ENCODE measurements at places on chromosomes 12 and 14. TPM values are rescaled to one million over a fixed set of nuclear protein-coding genes. Genes with fewer than 3 reads are reported as not detected.
A peak's percentile ranks its signal among the peaks of the same experiment; 100 is the strongest.

DNA sequence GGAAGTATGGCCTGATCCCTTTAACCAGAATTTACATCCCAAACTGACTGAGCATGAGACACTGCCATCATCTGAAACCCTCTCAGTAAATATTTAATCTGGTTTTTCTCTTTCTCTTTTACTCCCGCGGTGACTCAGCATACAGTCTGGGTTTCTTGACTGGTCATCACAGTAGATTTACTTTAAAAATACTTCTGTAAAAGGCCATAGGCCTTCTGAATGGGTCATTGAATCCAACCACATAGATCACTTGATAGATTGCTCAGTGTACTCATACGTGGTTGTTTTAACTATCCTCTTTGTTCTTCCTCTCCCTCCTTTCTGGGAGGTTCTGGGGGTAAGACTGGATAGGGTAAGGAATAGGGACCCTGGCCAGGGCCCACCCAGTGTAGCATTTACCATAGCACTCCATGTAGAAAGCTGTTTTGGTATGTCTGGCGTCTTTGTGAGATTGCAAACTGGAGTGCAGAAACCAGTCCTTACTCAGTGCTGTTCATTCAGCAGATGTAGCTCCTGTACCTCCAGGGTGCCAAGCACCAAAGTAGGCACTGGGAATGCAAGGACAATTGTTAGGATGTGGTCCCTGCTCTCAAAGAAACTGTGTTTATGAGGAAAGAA, 165.7 kb downstream of the SRGAP1 start:
- no peak for DNase-seq

DNA sequence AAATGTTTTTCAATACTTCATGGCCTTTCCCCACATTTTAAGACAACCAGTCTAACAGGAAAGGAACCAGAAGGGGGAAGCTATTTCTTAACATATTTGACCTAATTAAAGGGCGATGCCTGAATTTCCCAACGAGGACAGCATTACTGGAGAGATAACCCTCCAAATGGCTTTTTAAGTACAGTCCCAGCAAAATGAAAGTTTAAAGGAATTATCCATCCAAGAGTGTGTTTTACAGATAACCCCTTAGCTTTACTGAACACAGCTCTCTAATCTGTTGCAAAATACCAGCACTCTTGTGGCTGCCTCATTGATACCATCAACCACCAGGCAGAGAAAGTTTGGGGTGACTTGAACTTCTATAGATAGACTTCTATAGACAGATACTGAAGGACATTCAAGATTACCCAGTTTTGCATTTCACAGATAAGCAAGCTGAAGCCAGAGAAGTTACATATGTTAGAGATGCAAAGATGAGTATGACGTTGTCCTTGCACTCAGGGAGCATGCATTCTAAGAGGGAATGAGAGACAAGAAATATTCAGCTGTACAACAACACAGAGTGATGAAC, 41.3 kb upstream of the DUSP6 start:
- DNase-seq = no peak

- DNase-seq = peak; percentile 87
These were observed 8.7 kb upstream of the TESPA1 start for GRCh38 chr12:54993181-54993835.

GRCh38 chr12:26124446-26125399, at the start of gene BHLHE41:
BHLHE41 (minus strand) TSS chr12:26125037; CDS start chr12:26124779, 258 bp downstream.
- DNase-seq = no peak

GRCh38 chr14:56482310-56482911, 97.2 kb upstream of the TMEM260 start:
- peak; percentile 62 for DNase-seq

DNA sequence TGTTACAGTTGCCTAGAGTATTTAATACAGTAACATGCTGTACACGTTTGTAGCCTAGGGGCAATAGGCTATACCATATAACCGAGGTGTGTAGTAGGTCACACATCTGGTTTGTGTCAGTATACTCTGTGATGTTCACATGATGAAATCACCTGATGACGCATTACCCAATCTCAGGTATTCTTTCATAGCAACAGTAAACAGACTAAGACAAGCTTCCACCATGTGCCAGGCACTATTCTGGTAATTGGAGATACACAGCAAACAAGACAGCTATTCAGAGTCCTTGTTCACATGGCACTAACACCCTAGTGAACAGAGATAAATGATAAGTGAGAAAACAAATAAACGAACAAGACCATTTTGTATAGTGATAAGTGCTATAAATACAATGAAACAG, 3.8 kb upstream of the PDE3A start:
- DNase-seq = no peak

DNA sequence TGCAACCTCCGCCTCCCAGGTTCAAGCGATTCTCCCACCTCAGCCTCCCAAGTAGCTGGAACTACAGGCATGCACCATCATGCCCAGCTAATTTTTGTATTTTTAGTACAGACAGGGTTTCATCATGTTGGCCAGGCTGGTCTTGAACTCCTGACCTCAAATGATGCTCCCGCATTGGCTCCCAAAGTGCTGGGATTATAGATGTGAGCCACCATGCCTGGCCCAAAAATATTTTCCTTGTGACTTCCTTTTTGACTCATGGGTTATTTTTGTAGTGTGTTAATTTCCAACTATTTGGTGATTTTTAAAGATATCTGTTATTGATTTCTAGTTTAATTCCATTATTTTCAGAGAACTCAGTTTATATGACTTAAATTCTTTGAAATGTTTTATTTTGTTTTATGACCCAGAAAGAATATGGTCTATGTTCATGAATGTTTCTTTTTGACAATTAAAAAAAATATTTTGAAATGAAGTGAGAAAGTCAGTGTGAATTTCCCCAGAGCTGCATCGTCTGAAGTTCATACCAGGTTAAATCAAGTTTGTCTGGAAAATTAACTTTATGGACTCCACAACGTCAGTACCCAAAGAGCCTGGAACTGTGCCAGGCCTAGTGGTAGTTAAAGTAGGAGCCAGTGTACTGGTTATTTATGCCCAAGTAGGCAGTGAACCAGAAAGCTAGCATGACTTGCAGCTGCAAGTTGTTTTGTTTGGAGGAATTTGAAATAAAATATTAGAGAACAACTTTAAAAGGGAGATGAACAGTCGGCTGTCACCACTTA, 2.8 kb upstream of the CDKL1 start:
- no peak for DNase-seq

Gene HPD
- total RNA-seq = not detected

DNA sequence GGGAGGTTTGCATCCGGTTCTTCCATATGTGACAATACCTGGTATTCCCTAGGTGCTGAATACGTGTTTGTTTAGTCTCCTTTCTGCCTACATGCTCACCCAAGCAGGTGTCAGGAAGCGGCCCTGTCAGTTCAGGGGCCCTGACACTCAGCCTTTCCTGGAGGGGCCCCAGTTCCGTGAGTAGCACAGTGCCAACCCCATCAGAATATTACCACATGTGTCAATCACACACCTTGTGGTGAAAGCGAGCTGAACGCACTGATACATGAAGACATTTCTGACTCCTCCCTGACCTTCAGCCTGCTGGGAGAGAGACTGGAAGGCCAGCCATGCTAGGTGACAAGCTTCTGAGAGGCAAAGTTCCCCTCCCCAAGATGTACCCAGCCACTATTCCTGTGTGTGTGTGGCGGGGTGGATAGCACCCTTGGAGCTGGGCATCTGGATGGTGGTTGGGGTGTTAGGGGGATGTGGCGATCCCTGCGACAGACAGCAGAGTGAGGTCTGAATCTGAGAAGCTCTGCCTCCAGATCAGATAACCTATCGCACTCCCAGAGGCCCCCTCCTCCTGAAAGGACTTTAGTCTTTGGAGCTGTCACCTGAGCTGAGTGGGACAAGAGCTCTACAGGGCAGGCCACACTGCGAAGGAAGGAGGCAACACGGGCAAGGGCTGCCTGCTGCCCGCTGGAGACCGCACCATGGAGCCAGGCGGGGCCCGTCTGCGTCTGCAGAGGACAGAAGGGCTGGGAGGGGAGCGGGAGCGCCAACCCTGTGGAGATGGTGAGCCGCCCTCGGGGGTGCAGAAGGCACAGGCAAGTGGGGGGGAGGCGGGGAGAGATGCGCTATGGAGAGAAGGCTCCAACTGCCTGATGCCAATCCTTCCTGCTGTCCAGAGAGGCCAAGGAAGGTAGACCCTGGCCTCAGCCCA, at the start of gene SOAT2:
Gene SOAT2 (plus strand): TSS at position 604 of the 925 bp plus-strand sequence. CDS start 92 bp downstream, at position 696.
- DNase-seq = peak; percentile 73

Gene C14orf180
- total RNA-seq = not detected

DNA sequence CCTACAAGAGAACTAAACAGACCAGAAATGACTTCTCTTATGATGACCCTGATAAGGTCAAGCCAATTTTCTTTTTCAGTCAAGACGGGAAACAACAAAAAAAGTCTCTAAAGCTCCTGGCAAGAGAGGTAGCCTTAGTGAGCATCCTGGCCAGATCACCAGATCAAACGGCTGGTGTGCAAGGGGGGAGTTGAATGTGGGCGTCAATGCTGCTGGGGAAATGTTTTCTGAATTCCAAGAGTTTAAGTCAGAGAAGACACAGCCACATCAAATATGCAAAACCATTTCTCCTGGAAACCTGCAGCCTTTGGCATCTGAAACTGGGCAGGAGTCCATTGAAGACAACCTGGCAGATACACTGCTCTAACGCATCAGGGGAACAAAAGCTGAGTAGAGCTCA, 16.0 kb upstream of the SELPLG start:
- DNase-seq = no peak

Gene SERPINA9
- not detected for total RNA-seq

DNA sequence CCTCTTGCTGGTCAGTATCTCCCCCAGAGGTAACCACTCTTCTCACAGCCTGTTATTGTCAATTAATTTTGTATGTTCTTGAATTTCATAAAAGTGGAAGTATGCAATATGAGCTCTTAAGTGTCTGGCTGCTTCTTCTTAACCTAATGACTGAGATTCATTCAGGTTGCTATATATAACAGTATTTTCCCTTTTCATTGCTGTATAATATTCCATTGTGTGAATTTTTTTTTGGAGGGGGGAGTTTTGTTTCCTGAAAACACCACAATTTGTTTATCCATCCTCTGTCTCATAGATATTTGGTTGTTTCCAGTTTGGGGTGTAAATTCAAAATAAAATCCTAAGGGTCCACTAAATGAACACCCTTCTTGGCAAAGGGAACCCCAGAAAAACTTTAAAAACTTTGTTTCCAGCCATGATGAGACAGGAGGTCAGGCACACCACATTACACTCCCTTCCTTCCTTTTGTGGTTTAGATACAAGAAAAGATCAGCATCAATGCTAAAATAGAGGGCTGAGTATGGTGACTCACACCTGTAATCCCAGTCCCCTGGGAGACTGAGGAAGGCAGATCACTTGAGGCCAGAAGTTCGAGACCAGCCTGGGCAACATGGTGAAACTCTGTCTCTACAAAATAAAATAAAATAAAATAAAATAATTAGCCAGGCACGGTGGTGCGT, 4.1 kb upstream of the DAO start:
- DNase-seq = no peak

Gene KRT2
- not detected for total RNA-seq

Gene LRRC9
- total RNA-seq = not detected

Gene AICDA
- not detected for total RNA-seq
